ENCODE measurements at places on chromosomes 2 and 18. TPM values are rescaled to one million over a fixed set of nuclear protein-coding genes. Genes with fewer than 3 reads are reported as not detected.

POTEJ gene
- not detected for polyA plus RNA-seq

LIPG gene
- 0.03 TPM for polyA plus RNA-seq

DNA sequence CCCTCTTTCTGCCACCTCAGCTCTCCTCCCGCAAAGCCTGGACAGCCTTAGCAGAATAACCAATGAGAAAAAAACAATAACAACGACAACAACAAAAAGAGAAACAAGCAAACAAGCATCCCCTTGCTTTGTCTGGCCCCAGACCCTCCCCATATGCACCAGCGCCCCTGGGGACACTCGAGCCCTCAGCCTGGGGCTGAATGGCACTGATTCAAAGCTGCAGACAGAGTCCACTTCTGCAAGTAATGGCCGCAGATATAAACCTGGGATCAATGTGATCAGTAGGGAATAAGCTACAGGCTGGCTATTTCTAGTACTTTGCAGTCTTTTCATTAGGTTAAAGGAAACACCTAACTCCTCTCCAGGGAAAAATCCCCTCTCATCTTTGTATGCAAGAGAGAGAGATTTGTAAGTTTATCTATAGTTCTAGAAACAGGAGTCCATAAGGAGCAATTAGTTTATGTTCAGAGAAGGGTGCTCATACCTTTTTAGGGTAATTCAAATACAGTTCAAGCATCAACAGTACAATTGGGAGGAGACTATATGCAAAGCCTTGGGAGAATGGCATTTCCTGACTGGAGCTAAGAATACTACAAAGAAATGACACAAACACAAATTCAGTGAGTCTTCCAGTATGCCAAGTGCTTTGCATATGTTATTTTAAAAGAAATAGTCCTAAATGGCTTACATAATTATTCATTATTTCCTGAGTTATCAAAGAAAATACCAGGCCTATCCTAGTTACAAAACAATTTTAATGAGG lies 122.3 kb upstream of the DDX18 start:
- no peak for DNase-seq

DNA sequence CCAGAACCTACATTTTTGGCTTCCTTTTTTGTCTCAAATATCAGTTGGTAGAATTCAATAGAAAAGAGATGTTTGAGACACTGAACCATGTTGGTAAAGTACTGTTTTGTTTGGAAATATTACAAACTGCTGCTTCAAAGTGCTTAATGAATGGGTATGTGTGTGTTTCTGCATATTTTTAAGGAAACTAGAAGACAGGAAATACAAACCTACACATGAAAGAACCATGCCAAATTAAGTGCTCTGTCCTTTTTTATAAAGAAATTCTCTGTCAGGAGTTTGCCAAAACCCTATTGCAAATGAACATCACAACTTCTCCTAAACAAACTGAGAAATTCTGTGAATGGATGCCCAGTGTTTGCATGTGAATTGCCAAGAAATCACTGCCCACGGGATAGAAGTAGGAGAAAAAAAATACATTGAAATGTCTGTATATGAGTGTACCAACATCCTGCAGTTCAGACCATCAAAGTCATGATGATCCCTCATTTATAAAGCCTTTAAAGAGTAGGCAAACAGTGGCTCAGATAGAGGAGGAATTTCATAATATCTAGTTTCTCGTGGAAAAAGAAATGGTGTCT lies 69.6 kb upstream of the RND3 start:
- no peak for DNase-seq

DNA sequence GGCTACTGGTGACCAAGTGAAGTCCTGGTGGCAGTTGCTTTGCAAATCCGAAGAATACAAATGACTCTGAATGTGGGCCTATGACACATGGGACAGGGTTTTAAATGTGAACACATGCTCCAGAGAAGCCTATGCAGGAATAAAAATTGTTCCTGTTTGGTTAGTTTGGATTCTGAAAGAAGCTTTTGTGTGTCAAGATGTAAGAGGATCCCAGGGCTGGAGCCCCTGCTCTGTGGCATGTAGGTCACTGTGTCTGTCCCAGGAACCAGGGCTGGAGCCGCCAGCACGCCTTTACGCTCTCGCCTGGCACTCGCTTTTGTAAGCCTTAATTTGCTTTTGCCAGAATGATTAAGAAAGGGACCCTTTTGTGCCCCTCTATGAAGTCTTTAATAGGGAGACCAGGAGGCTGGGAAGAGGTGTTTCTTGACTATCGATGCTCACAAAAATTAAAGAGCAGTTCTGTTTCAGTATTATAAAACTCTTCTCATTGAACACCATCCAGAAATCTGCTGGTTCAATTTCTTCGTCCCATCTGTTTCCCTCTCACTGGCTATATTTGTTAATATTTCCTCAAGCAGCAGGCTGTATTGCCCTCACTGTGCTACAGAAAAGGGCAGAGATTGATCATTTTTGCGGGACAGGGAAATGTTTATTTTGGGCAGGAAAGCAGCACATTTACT lies 532.7 kb upstream of the POU3F3 start:
- no peak for DNase-seq

DNA sequence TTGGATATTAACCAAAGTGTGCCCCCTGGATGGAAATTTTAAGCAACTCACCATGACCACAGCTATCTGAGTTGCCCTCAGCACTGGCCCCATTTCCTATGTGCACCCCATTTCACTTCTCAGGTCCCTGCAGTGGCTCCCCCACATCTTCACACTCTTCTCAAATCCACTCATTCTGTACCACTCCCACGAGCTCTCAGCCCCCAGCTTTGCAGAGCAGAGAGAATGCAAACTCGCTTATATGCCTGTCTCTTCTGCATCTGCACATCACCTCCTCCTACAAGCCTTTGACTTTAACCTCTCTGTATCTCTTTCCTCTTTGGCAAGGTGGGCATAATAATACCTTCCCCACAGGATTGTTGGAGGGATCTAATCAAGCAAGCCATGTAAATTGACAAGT lies 46.2 kb downstream of the DPYSL5 start:
- DNase-seq: no peak

DNA sequence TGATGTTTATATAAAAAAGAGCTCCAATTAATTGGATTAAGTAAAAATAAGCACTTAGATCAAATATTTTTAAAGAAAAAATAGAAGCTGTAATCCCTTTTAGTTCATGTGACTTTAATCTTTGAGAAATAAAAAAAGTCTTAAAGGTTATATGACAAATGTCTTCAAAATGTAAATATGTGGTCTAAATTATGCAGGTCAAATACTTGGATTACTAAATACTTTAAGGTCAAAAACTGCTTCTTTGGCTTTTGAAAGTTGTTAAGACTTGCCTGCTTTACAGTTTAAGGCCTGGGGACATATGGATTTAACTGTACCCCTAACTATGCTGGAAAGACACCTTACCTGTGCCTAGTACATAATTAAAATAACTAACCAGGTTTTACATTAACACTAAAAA lies 15.5 kb upstream of the PDK1 start:
- DNase-seq: no peak

- DNase-seq: no peak
These were observed 19.5 kb downstream of the WIPF1 start for GRCh38 chr2:174577967-174578589.

GRCh38 chr2:226690461-226691024 lies 109.1 kb downstream of the IRS1 start:
- DNase-seq: no peak

DNA sequence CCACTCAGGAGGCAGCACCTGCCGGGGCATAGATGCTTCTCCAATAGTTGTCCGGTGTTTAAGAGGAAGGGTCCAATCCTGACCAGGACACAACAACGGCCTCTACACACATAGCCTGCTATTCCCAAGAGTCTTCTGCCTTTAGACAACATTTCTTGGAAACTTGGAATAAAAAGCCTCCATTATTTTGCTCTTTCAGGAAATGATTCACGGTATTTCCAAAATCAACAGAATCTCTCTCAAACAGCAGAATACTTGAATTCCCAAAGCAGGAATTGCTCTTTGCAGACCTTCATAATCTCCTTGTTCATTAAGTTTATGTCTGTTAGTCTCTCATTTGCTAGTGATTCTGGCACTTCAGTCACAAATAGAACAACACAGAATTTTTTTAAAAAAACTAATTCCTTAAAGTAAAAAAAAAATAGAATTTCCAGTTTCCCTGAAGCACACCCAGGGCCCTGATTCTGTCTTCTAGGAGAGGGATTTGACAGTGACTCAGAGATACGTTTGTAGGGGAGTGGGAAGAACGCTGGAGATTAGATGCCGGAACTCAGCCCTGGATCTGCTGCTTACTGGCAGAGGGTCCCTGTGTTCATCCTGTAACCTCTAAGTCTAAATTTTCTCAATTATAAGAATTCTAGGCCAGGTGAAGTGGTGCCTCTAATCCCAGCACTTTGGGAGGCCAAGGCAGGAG lies 74.7 kb downstream of the NAB1 start:
- no peak for DNase-seq

GRCh38 chr18:9437021-9437437 lies 38.3 kb upstream of the RALBP1 start:
- no peak for DNase-seq

Measured in aorta (tissue), 5 donors.